ENCODE measurements at places on chromosomes 5 and 9. TPM values are rescaled to one million over a fixed set of nuclear protein-coding genes. Genes with fewer than 3 reads are reported as not detected.

DNA sequence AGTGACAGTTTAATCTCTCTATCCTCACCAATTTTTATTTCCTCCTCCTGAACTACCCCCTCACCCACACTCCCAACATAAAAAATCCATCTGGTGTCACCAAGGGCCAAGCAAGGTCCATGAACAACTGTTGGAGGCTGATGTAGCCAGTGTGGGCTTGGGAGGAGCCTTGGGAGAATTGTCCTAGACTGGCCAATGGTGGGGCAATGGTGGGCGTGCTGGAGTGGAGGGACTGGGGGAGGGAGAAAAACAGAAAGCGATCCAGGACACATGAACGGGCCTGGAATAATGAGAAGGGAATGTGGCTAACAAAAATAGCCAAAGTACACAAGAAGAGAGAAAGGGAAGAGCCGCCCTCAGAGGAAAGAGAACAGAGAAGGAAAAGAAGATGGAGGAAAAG is 272.6 kb downstream of the ENC1 start:
- no peak for DNase-seq

DNA sequence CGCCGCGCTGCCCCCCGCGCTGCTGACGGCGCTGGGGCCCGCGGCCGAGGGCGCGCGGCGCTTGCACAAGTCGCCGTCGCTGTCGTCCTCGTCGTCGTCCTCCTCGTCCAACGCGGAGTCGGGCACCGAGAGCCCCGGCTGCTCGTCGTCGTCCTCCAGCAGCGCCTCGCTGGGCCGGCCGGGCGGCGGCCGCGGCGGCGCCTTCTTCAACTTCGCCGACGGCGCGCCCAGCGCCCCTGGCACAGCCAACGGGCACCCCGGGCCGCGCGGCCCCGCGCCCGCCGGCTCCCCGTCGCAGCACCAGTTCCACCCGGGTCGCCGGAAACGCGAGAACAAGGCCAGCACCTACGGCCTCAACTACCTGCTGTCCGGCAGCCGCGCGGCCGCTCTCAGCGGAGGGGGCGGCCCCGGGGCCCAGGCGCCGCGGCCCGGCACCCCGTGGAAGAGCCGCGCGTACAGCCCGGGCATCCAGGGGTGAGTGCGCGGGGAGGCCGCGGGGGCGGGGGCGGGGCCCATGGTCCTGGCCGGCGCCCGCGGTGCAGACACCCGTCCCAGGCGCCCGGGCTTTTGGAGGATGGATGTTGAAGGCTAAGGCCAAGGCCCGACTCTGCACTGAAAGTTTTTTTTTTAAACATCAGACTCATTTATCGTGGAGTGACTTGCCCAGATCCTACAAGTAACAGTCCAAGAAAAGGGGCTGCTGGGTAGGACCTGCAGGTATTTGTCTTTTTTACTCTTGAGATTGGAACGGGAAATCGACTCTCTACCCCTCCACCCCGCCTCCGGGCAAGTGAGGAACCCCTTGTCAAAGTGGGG is 1.2 kb downstream of the TENT4A start:
- no peak for DNase-seq

The ANKRD33B gene
- 1.3 TPM for total RNA-seq

DNA sequence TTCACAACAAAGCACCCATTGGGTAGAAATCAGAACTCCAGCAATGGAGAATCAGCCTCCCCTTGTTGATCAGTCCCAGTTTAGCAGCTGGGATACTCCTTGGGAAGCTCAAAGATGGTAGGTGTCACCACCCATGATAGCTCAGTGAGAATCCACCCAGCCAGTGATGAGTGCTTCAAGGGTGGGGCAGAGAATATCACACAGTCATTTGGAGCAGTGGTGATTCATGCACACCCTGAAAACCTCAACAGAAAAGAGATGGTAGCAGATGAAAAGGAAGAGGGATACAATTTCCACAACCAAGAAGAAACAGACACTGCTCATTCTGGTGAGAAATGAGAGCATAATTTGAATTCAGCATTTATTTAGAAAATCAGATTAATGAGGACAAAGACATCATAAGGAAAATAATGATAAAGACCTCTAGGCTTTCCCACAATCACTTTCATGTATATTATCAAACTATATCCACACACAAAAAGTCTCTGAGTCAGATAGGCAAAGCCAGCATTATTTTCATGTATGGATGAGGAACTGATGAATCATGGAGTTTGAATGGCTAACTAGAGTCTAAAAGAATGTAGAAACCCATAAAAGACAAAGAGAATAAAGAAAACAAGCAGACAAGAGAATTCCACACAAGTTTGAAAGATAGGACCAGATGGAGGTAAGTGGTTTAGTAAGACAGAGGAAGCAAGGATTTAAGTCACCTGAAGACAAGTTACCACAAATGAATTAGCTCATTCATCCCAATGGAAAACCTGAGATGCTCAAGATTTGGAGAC is 82.9 kb downstream of the FEM1C start:
- no peak for DNase-seq

DNA sequence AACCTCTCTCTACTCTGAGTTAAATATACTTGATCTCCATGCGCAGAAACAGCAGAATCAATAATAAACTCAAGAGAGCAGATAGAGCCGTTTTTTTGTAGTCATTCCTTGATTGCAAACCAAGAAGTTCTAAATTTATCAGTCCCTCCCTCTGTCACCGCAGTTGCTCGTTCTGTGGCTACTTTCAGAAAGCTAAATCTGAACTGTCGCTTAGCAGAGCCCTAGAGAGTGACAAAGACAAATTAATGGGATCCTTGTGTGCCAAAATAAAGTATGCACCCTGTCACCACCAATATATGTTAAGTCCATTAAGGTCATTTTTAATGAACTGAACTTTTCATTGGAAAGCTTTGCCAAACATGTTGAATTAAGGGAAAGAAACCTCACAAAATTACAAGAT is 218.3 kb downstream of the ADAMTSL1 start:
- DNase-seq: no peak

The KIF2A gene
- total RNA-seq: 41.3 TPM

The SLC1A3 gene
- total RNA-seq: 16.9 TPM

The PCDHA7 gene
- 0.06 TPM for total RNA-seq

The AMBP gene
- total RNA-seq: 6.6 TPM

GRCh38 chr5:31049936-31050704 is 143.4 kb upstream of the CDH6 start:
- no peak for DNase-seq

- no peak for DNase-seq
Measured at GRCh38 chr5:55935371-55935770, 59.4 kb downstream of the IL6ST start.

The HAPLN1 gene
- 4.5 TPM for total RNA-seq

GRCh38 chr5:91383027-91383955 is at the start of gene ARRDC3:
ARRDC3 (minus strand) TSS chr5:91383317; CDS start chr5:91383092, 225 bp downstream.
- peak; percentile 96 for DNase-seq

The PCDHB7 gene
- 6.9 TPM for total RNA-seq

DNA sequence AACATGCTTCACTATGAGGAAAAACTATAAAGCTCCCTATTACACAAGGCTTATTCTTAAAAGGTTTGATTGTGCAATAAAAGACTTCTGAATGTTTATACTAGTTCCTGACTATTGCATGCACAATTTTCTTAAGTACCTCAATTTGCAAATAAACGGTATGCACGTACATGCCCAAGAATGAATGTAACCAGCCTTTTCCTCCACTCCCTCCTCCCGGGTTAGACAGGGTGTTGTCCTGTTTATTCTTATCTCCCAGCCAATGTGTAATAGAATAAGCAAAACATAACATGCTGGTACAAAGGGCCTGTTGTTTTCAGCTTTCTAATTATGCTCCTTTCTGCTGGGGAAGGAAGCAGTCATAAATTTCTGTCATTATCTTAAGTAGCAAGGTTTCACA is 79.1 kb downstream of the AOPEP start:
- peak; percentile 99 for DNase-seq

DNA sequence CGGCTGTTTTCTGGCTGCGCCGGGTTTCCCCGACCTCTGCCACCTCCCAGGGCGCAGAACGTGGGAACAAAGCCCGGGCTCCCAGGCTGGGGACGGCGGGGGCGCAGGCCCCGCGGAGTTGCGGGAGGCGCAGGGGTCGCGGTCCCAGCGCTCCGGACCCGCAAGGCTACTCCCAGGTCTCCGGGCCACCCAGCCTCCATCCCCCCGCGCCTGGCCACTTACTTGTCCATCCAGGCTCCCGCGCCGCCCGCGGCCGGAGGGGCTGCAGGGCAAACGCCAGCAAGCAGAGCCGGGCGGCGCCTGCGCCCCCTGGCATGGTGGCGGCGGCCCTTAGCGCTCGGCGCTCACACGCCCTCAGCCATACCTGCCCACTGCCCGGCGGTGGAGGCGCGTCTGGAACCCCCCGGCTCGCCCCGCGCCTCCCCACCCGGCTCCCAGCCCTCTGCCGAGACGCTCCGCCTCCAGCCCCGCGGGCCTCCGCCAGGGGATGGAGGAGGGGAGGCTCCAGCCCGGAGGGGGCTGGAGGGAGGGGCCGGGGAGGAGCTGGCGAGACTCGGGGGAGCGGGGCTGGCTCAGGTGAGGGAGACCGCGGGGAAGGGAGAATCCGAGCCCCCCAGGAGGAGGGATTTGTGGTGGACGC is at the start of gene ADAM19:
ADAM19 (minus strand) TSS at position 395 of the 640 bp plus-strand sequence; CDS start at position 316, 79 bp downstream.
- DNase-seq: peak; percentile 21

DNA sequence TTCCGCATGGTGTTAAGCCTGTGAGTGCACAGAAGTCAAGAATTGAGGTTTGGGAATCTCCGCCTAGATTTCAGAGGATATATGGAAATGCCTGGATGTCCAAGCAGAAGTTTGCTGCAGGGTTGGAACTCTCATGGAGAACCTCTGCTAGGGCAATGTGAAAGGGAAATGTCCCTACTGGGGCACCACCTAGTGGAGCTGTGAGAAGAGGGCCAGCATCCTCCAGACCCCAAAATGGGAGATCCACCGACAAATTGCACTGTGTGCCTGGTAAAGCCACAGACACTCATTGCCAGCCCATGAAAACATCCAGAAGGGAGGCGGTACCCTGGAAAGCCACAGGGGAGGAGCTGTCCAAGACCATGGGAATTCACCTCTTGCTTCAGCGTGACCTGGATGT is 3.6 kb upstream of the SAXO1 start:
- DNase-seq: no peak

DNA sequence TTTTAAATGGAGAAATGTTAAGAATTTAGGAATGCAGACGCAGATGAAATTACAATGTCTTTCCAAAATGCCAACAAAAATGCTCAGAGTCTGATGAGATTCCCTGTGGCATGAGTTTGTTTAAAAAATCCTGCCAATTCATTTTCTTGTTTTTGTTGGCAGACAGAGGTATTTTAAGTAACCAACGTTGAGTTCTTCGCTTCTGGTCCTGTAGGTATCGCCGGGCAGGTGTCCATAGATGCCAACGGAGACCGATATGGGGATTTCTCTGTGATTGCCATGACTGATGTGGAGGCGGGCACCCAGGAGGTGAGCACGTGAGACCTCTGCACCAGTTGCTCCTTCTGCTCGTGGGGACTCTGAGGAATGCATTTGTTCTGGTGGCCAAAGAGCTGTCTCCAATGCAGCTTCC is 69.4 kb downstream of the NPR3 start:
- DNase-seq: no peak

The NUTM2G gene
- total RNA-seq: not detected

DNA sequence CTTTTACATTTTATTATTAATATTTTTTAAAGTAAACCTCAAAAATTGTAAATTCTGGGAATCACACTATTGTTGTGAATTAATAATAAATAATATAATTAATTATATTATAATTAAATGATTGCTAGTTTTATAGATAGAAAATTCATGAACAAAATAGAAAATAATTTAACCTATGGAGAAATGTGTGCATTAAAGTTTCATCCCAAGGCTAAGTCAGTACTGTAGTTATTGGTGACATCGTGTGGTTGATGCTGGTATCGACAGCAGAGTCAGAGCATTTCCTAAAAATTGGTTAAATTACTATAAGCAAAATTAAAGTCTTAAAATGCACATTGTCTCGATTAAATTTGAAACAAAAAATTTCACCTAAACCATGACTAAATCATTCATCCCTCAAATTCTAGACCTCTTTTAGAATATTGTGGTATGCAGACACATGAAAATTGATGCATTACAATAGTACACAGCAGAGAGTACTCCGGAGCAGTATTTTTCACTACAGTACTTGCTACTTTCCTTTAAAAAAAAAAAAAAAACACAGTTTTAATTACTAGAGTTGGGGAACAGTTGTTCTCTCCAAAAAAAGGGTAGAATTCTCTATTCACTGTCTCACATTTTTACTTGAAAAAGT is 73.9 kb downstream of the RORB start:
- DNase-seq: peak; percentile 42

The CTXN3 gene
- total RNA-seq: not detected

DNA sequence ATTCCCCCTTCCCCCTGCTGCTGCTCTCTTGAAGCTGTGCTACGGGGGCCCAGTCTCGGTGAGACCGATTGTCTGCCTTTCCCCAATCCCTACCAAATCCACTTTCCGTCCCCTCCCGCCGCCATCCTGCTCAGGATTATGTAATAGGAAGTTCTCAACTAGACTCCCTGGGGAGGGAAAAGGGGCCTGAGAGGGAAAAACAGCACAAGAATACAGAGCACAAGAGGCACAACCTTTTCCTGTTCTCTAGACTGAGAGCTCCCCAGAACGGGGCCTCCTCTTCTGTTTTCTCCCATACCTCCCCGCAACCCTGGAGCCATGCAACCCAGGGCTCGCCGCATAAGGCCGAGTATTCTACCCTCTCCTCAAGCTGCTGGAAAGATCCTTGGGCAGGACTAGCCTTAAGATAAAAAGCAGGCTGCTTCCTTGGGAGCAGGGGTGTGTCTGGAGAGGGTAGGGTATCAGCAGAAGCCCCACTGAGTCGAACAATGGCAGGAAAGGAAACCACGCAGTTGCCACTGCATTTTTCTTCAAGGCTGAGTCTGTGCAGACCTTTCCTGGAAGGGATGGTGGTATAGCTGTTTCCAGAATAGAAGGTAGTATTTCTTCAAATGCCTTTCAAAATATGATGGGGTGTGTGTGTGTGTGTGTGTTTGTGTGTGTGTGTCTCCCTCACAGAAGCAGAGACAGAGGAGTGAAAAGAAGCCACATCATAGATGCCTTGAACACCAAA is 12.9 kb downstream of the MYORG start:
- no peak for DNase-seq

The OR1J2 gene
- not detected for total RNA-seq

GRCh38 chr9:96327694-96328352 is 25.8 kb upstream of the HSD17B3 start:
- peak; percentile 28 for DNase-seq

The GCNT4 gene
- 0.06 TPM for total RNA-seq

DNA sequence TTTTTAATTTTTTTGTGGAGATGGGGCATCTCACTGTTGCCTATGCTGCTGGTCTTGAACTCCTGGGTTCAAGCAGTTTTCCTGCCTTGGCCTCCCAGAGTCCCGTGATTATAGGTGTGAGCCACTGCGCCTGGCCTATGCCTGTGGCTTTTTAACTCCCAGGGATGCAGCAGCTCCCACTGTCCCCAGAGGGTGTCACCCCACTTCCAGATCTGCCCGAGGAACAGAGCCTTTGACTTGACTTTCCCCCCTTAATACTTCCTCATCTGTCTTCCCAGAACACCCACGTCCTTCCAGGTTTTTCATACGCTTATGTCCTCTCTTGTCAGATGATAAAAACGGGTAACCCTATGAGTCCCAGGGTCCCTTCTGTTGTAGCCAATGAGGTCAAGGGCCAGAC is 7.6 kb upstream of the PRRC2B start:
- no peak for DNase-seq

- DNase-seq: no peak
Measured at GRCh38 chr5:141717043-141717442, 35.0 kb upstream of the ARAP3 start.

All from H4 (cell line).